NAMALWA (cell line): ENCODE measurements at places on chromosomes 2 and 18.

DNA sequence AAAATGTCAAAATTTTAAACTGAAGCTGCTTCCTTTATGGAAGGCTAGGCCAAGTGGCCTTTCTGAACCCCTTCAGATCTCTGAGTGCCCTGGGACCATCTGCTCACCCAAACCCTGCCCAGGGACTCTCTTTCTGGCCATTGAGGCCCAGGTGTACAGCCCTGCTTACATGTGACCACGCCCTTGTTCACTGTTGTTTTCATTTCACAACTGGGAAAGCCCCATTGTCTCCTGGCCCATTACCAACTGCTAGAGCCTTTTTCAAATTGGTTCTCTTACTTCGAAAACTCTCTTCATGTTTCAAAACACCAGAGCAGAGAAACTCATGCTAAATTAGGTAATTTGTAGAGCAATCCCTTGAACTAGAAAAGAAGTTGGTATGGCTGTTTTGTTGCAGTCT is 219.5 kb upstream of the TANK start:
- DNase-seq = peak; percentile 9

- DNase-seq = no peak
Measured at GRCh38 chr18:33611525-33612135, 33.6 kb downstream of the ASXL3 start.

DNA sequence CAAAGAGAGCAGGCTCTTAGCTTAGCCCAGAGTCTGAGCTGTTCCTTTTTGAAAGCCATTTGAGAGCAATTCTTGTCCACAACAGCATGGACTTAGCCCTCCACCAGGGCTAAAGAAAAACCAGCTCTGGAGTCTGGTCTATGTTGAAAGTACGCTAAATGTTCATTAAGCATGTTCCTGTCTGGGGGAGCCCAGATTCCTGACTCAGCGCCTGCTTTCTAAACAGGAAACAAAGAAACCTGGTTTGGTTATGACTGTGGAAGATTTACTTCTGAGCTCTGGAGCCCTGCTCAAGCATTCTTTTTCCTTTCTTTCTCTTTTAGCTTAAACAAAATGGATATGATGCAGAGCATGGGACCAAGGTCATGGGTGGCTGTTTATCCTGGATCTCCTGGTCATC is 279.8 kb downstream of the RBM43 start:
- no peak for DNase-seq

DNA sequence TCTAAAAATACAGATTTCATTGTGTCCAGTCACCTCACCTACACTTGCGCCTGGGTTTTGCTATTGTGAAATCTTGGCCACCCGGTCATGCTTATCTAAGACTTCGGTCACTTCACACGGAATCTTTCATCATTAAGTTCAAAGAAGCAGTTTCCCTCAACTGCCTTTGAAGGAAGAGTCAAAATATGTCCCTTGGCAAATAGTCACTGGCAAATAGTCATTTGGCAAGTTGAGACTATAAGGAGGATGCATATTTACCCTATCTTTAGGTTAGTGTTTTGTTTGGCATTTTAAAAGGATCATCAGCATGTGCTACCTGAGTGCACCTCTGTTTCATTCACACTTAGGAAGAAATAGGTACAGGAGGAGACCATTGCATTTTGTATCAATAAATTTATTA is 95.9 kb downstream of the FEZ2 start:
- no peak for DNase-seq

DNA sequence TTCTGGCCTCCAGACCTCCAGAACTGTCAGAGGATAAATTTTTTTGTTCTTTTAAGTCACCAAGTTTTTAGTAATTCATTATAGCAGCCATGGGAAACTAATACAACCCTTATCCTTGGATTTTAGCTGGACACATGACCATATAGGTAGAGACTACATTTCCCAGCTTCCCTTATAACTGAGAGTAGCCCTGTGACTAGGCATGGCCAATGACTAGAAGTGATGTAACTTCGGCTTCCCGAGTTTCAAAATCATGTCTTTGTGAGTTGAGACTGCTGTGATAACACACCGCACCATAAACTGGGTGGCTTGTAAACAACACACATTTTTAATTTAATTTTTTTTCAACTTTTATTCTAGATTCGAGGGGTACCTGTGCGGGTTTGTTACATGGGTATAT is 134.0 kb upstream of the SERTAD2 start:
- DNase-seq = no peak

DNA sequence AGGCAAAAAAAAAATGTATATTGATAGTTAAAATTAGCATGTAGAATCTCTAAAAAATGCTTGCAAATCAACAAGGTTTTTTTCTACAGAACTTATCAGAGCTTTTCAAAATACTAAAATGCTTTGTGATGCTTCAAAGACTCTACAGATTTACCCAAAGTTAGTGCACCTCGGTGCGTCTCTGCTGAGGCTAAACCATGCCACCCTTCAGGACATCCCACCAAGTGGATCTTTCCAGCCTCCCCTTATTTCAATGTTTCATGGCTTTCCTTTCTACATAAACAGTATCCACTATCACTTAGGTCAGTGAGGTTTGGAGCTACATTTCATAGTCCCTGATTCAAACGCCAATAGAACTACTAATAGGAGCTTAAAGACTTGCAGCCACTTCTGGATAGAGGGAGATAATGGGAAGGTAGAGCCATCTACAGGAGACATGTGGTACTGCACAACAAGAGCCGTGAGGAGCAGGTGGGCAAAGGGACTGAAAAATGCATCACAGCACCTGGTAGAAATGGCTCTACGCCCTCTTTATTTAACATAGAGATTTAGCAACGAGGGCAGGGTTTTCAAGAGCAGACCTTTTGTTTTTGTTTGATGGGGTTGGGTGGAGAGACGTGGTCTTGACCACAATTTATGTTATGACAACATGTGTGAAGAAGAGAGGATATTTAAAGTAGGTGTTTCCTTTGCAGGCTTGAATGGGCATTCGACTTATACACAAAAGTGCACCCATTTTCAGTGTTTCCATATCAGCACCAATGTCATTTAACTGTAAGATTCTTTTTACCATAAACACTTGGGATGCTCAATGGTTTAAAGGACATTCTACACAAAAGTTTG is 56.1 kb upstream of the SLC35G4 start:
- DNase-seq = peak; percentile 84

GRCh38 chr2:146721486-146721885 is 1123.3 kb upstream of the ACVR2A start:
- no peak for DNase-seq

GRCh38 chr2:104859766-104860450 is 6.0 kb downstream of the POU3F3 start:
- DNase-seq = no peak

- no peak for DNase-seq
Measured at GRCh38 chr2:181790716-181791649, 100.5 kb upstream of the ITPRID2 start.

DNA sequence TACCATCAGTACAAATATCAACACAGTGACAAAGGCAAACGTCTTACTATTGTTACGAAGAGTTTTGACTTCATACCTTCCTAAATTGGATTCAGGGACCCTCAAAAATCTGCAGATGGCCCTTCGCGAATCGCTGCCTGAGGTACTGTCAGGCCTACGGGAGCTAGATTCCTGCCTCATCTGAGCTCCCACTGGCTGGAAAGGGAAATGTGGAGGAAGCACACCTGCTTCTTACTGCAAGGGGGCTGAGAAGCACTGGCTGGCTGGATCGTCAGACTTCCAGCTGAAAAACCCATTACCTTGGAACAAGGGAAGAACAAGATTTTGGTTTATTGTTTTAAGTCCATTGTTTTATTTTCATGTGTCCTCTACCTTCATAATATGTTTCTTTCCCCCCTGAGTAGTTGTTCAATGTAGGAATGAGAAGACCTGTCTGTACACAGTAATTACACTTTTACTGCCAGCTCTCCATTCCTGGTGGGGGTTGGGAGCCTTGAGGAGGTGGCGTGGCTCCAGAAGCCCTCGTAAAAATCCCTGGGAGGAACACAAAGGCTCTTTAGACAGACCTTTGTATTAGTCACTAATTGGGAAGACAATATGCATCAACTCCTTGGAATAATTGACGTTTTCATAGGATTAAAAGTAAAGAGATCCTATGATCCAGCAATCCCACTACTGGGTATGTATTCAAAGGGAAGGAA is 124.1 kb upstream of the NOSTRIN start:
- DNase-seq = no peak

DNA sequence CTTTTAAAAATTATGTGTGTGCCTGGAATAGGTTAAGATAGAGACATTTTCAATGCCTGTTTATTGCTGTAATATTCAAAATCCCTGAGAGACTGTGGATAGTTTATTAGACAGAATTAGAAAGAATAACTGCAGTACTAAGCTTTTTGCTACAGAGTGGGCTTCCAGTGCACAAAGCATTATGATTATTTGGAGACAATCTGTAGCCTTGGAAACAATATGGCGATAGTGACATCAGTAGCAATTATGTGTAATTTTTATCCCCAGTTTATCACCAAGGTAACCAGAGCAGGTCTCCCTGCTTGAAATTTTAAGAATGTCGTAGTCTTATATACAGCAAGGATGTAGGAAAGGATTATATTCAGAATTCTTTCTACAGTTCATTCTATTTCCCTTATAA is 100.0 kb downstream of the MYO3B start:
- no peak for DNase-seq

DNA sequence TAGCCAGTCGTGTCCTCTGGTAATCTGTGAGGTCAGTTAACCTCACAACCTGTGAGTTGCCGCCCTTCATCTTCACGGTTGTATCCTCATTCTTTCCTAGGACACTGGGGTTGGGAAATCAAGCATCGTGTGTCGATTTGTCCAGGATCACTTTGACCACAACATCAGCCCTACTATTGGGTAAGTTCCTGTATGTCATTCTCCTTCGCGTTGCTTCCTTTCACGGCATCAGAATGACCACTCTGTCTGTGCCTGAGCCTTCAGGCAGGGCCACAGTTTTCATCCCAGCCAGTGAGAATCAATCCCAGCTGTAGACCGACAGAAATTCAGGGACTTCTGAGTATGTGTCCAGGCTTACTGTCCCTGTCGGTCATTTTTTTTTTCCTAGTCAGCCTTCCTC is 67.1 kb downstream of the RAB31 start:
- no peak for DNase-seq

DNA sequence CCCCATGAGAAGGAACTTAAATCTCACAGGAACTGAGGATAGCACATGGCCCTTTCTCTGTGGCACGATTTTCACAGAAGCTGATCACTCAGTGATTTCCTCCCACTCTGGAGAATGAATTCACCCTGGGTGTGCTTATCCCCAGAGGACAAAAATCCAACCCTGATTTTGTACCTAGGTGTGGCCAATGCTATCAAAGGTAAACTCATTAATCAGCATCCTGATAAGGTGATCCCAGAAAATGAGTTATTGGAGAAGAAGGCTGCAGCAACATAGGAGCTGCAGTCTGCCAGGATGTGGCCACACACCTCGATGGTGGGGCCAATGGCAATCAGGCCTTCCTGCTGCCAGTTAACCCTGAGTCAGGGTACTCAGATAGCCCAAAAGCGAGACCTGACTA is 8.2 kb upstream of the SULT1C2 start:
- no peak for DNase-seq

GRCh38 chr2:187502467-187502866 is 51.8 kb downstream of the TFPI start:
- no peak for DNase-seq

DNA sequence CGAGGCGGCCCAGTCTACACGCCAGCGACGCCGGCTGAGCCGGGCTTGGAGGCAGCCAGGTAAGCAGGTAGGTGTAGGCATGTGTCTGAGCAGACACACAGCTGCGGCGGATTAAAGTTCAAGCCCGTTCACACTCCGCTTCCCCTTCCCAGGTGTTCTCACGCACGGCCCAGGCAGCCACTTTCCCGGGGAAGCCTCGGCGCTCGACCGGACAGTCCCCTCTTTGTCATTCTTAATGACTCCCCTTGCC is 367 bp downstream of the TGFA start:
- DNase-seq = no peak

GRCh38 chr2:78780256-78780655 is 245.2 kb upstream of the REG3G start:
- DNase-seq = no peak

DNA sequence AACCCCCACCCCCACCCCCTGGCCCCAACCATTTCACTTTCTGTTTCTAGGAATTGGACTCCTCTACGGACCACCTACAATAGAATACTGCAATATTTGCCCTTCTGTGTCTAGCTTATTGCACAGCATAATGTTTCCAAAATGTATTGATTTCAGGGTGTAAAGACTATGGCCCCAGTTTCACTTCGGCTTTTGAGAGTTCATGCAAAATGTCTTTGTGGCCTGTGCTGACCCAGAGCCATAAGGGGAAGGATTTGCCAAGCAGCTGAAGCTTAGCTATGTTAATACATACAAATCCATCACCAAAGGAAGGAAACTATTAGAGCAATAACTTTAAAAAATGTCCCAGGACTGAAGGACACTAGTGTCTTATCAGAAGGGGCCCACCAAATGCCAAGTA is 11.2 kb upstream of the ATP9B start:
- DNase-seq = no peak

- no peak for DNase-seq
Measured at GRCh38 chr2:175871331-175872004, 130.6 kb downstream of the LNPK start.

DNA sequence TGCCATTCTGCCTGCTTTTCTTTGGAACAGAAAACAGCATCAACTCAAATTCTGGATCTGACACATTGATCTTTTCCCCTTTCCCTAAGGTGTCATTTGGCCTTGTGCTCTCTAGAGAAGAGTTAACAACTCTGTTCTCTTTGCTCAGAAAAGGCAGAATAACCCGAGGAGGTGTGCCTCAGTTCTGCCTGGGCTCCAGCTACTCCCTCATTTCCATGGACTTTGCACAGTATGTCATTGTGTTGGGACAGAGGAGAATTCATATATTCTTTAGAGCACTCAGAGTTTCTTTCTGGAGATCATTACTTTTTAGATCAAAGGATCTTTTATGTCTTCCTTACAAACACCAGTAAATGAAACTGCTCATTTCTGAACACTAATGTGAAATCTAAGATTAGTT is 249.1 kb downstream of the PHLPP1 start:
- no peak for DNase-seq
